Stimulated activated CD4-positive, alpha-beta T cell treated with anti-CD3 and anti-CD28 coated beads, Interleukin-1b, Interleukin-23, amount 100 ng/mL, for 48 hours (primary cell): ENCODE measurements at places on chromosomes 16 and 17.
A peak's percentile ranks its signal among the peaks of the same experiment; 100 is the strongest.

DNA sequence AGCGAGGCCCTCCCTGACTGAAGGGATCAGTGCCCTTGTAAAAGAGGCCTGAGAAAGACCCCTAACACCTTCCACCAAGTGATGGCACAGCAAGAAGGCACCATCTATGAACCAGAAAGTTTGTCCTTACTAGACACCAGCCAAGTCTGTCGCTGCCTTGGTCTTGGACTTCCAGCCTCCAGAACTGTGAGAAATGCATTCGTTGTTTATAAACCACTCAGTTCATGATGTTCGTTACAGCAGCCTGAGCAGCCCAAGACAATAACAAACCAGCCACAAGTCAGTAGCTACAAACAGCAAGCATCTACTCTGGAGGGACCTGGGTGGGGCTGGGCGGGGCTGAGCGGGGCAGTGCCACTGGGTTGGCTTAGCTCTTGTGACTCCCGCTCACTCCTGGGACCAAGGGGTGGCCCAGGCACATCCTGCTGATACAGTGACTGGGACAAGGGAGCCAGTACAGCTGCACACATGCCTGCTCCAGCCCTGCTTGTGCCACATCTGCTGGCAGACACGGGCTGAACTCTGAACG lies 234.9 kb downstream of the IRF8 start:
- DNase-seq = no peak

GRCh38 chr17:81210868-81211267 lies 11.9 kb downstream of the CEP131 start:
- DNase-seq = no peak

DNA sequence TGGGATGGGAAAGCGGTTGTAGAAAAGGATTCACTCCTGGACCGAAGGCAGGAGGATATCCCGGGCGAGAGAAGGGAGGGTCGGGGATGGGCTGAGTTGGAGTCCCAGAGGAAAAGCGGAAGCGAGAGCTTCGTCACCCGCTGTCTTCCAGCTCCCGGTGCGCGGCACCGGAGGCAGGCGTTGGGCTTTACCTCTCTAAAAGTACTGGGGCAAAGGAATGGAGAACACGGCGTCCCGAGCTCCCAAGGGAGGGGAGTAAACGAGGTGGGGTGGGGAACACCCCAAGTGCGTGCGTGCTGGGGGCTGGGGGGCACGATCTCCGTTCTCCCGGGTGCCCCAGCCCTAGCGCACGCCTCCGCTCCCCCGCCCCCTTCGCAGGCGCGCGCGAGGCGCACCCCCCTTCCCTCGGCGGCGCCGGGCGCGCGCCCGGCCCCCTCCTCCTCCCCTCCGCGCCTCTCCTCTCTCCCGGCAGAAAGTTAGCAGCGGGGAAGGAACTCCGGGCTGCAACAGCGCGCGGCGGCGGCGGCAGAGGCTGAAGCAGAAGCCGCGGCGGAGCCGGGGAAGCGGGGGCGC lies at the start of gene HS3ST4:
TSS of gene HS3ST4 (plus strand) at position 441 of the 573 bp plus-strand sequence.
- no peak for DNase-seq

DNA sequence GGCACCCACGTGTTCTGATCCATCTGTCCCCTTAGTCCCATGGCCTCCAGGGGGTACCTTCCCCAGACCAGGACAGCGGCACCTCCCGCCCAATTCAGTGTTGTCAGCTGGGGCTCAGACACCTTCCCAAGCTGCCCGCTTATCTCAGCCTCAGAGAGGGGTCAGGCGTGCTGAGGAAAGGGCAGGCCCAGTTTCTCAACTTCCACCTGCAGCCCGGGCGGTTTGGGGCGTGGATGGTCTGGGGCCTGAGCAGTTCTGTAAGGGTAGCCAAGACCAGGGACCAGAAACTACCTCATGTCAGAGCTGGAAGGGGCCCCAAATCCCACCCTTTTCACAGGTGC lies 5.1 kb downstream of the PLCD3 start:
- DNase-seq = no peak

DNA sequence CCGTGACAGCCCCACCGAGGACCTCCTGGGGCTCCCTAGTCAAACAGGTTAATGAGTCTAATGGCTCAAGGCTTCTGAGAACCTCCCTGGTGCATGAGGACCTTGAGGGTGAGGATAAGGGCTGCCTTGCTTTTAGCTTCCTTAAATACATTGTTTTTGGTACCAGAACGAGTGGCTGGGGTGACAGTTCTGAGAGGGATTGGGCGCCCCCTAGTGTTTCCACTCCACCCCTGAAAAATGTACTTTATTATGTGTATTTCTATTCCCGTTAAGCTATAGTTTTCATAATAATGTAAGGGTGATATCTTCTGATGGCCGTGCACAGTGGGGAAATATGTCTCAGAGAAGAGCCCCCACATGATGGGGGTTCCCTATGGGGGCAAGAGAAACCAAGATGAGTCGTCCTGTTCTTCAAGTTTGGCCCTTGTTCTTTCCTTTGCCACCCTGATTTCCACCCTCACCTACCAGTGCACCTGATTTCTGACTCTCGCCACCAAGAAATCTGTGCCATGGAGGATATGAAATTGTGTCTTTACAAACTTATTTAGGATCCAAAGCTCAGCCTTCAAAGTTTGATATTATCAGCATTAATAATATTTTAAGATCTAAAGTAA lies 14.5 kb upstream of the VWA3A start:
- DNase-seq = peak; percentile 58

GRCh38 chr17:66942451-66943264 lies 21.8 kb upstream of the CACNG4 start:
- no peak for DNase-seq

DNA sequence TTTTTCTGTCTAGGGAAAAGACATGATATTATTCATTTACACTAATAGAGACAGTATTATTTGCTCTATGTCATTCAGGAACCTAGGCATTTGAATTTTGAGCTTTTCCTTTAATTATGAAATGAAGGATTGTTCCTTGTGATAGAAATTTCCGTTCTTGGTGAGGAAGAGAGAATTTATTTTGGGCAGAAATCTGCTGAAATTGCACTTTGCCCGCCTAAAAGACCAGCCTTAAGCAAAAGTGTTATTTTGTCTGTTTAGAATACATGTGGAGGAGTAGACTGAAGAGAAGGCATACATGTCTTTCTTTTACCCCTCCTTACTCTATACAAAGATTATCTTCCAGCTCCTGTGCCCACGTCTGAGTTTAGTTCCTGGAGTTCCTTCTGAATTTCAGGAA lies 16.8 kb upstream of the KRT10 start:
- no peak for DNase-seq

DNA sequence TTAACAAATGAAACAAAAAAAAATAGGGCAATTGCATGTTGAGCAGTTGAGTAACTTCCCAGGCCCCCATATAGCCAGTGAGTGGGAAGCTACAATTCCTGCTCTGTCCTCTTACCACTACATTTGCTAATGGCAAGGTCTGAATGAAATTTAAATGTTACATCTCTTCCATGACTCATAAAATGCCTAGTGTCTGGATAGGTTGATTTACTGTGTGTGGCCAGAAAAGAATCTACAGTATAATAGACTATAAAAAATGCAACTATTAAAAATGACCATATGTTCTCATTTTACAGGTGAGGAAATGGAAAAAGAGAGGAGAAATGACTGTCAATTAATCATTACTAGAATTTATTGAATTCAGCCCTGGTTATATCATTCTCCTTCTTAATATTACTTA lies 1199.3 kb downstream of the CDH11 start:
- DNase-seq = no peak

GRCh38 chr17:66675273-66675990 lies 159.5 kb upstream of the CACNG5 start:
- DNase-seq = no peak

GRCh38 chr17:71909155-71909554 lies 211.7 kb upstream of the SOX9 start:
- DNase-seq = no peak

GRCh38 chr16:29986931-29987330 lies 8.5 kb downstream of the HIRIP3 start:
- DNase-seq = no peak

GRCh38 chr17:47265983-47266541 lies 12.4 kb downstream of the ITGB3 start:
- no peak for DNase-seq

- no peak for DNase-seq
Observed at GRCh38 chr16:68936736-68937631, 93.7 kb downstream of the TANGO6 start.

GRCh38 chr16:17520561-17520960 lies 49.8 kb upstream of the XYLT1 start:
- DNase-seq = no peak

DNA sequence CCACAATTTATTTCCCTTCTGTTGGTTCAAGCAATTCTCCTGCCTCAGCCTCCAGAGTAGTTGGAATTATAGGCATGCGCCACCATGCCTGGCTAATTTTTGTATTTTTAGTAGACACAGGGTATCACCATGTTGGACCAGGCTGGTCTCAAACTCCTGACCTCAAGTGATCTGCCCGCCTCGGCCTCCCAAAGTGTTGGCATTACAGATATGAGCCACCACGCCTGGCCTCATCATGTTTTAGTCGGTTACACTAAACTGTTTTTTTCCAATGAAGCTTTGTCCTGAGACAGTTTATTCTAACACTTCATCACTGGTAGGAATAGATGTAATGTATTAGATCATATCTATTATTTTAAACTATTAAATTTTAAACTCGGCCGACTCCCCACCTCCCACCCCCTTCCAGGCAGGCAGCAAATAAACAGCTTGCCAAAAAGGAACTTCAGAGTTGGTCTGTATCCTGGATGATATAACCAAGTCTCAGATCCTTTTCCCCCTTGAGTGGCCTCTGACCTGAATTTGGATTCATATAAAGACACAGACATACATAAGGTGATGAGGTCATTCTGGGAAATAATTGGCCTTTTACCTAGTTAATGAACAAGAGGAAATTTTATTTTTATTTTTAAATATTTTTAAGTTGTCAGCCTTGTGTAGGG lies 18.4 kb upstream of the CORO6 start:
- no peak for DNase-seq

DNA sequence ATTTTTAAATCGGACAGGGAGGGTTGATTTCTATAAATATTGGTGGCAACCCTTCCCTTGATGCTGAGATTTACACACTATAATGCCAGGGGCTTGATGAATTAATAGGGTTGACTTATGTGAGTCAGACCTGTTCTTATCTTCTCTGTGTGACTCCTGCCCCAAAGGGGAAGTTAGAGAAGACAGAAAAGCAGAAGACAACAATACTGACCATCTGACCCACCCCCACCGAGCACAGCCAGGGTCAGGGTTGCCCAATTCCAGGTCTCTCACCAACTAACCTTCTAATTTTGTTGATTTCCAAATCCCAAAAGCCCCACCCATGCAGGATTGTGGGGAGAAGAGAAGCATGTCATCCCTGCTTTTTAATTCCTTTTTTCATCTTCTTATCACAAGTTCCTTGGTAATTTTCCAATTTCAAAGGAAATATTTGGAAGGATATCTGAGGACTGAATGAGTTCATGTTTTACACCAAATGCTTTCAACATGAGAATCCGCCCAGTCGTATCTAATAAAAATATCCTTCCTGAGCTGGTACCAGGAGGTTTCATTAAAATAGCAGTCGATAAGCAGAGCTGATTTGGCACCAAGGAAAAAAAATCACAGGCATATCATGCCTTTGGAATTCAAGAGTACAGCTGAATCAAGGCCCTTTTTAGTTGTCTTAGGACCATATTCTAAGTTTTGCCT lies 603.4 kb upstream of the CDH11 start:
- no peak for DNase-seq

DNA sequence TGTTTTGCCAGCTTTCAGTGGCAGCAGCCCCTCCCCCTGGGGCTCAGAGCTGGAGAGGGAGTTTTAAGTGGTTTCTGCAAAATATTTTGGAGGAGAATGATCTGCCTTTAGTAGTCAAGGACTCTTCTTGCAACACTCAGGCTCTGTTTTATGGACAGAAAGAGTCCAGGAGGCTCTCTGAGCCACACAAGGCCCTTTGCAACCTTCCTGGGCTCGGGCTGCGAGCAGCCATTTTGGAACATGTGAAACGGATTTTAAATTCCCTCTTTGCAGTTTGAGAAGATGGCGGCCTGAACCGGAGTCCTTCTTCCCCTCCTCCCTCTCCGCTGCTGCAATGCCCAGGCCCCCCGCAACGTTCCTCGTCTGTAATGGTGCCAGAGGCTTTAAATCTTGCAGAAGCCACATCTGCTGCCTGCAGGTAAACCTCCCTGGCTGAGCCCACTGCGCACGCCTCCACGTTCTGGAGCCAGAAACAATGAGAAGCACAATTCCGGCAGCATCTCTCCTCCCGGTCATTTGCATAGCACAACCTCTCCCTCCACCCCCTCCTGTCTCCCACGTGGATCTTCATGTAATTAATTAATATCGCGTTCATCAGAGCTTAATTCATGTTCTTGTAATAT lies 386.1 kb downstream of the SEC14L1 start:
- no peak for DNase-seq

DNA sequence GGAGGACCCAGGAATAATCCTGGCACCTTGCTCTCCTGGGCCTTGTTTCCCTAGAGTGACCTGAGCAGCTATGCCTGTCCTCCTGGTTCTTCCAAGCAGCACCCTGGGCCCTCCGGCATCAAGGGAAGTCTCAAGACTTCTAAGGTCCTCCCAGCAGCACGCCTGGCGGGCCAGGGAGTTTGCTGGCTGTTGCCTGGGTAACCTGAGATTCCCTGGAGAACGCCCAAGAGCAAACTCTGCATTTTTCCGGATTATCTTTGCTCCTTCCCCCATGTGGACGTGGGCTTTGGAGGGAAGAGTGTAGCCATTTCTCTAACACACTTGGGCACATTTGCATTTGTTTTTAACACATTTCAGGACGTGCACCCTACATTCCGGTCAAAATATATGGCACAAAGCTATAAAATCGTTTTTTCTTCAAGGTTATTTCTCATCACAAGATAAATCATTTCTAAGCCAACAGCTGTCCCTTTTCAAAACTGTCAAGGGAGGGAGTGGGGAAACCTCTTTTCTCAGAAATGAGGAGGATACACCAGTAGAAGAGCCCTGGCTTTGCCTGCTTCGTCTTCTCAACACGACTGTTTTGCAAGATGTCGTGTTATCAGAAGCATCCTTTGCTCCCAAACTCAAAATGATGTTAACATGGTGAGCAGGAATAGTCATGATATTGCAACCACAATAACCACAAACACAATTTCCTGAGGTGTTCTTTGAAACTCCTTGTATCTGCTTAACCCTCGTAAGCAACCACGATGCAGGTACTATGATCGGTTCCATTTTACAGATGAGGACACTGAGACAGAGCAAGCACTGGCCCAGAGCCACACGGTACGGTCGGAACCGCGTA lies 116.5 kb downstream of the ADCY9 start:
- DNase-seq = no peak

DNA sequence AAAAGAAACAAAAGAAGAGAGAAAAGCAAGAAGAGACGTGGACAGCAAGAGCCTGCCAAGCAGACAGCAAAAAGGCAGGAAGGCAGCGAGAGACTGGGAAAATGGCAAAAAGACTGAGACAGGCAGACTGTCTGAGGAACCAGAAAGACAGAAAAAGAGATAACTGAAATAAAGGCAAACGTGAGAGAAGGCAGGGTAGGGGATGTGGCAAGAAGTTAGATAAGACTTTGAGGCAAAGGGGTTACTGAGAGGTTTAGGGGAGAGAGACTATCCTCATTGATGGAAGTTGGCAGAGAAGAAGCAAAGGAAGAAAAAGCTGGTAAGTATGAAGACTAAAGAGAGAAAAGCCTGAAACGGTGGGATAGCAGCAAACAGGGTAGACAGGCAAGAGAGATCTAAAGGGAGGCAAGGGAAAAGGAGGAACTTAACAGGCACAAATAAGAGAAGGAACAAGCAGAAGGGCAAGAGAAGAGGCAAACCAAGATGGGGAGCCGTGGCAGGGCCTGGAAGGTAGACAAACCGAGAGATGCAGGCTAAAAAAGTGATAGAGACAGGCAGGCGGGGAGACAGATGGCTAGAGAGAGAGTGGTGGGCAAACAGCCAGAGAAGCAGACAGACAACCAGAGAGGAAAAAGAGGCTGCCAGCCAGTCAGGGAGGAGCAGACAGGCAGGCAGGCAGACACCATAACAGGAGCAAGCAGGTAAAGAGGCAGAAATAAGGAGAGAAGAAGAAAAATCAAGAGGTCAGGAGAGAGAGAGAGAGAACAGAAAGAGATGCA lies 7.1 kb upstream of the CHD3 start:
- DNase-seq = no peak
